Vagina (tissue), 2 donors: ENCODE measurements at places on chromosomes 4 and X. TPM values are rescaled to one million over a fixed set of nuclear protein-coding genes. Genes with fewer than 3 reads are reported as not detected.

GRCh38 chr4:40099010-40099409 is 42.4 kb downstream of the N4BP2 start:
- no peak for DNase-seq

- DNase-seq = no peak
Measured at GRCh38 chr4:79442422-79442821, 34.4 kb upstream of the GK2 start.

DNA sequence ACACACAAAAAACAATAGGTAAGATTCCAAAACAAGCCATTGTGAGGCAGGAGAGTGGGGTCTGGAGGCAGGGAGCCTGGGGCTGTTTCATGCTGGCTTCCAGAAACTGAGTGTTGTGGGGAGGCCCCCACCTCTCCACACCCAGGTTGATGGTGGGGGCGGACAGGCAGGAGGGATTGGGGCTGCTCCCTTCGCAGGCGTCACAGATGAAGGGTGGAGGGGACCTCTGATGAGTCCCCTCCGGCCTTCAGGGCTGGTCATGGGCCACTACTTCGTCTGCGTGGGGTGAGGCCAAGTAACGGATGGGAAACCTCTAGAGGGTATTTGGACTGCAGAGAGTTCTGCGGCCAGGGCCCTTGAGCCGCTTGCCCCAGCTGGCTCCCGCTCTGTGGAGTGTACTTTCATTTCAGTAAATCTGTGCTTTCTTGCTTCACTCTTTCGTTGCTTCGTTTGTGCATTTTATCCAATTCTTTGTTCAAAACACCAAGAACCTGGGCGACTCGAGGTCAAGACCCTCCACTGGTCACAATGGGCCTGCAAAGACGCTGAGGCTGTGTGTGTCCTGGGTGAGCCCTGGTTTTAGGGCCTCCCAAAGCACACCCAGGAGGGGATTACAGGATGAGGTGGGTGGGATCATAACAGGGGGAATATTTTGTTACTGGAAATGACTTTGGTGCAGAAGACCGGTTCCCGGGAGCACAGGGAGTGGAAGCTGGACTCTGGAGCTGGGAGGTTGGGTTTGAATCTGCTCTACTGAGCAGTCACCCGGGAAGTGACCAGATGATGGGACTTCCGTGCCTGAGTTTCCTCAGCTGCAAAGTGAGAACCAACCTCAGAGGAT is 83.7 kb upstream of the ADRA2C start:
- no peak for DNase-seq

DNA sequence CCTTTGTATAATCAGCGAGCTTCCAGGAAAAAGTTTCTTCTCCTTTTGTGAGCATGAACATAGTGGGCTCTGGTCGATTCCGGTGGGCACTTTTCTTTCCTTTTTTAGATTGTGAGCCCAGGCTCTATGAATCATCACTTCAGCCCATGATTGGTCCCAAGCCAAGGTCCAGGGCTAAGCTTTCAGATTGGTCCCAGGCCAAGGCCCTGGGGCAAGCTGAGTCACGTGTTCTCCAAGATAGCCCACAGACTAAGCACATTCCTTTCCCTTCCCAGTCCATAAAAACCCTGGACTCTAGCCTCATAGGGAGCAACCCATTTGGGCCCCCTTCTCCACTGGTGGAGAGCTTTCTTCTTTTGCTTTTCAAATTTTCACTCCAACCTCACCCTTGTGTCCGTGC is 430.5 kb downstream of the NAP1L3 start:
- DNase-seq = no peak

DNA sequence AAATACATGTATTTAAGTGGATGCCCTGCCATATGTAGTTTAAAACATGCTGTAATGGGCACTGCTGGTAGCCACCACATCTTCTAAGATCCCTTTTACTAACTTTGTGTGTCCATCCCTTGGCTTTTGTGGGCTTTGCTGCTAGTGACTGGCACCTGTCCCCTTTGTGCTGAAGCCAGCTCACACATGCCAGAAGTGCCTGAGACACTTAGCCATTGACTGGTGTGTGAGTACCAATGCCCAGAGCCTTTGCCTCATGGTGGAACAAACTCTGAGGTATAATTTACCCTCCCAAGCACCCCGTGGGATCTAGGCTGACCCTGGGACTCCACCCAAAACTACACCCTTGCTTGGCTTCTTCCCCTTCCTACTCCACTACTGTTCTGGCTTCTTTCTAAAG is 33.0 kb downstream of the ARHGAP6 start:
- DNase-seq = no peak

GRCh38 chr4:8435656-8436121 is 4.8 kb downstream of the ACOX3 start:
- DNase-seq = no peak

DNA sequence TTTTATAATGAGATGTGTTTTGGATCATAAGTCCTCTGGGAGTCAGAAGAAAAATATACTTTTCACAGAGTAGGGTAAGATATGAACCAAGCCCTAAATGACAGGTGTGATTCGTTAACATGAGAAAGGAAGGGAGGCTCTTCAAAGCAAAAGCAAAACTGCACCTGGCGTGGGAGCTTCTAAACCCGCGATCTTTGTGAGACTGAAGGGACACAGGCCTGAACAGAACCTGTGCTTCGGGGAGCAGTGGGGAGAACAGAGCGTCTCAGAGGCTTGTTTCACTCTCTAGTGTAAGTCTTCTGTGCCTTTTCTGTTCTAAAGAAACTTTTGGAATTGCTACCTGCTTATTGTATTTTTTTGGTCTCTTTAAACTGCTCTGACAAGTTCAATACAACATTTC is 30.2 kb upstream of the CYP4V2 start:
- DNase-seq = no peak

GRCh38 chr4:94559351-94559806 is 107.6 kb downstream of the PDLIM5 start:
- DNase-seq = no peak

DNA sequence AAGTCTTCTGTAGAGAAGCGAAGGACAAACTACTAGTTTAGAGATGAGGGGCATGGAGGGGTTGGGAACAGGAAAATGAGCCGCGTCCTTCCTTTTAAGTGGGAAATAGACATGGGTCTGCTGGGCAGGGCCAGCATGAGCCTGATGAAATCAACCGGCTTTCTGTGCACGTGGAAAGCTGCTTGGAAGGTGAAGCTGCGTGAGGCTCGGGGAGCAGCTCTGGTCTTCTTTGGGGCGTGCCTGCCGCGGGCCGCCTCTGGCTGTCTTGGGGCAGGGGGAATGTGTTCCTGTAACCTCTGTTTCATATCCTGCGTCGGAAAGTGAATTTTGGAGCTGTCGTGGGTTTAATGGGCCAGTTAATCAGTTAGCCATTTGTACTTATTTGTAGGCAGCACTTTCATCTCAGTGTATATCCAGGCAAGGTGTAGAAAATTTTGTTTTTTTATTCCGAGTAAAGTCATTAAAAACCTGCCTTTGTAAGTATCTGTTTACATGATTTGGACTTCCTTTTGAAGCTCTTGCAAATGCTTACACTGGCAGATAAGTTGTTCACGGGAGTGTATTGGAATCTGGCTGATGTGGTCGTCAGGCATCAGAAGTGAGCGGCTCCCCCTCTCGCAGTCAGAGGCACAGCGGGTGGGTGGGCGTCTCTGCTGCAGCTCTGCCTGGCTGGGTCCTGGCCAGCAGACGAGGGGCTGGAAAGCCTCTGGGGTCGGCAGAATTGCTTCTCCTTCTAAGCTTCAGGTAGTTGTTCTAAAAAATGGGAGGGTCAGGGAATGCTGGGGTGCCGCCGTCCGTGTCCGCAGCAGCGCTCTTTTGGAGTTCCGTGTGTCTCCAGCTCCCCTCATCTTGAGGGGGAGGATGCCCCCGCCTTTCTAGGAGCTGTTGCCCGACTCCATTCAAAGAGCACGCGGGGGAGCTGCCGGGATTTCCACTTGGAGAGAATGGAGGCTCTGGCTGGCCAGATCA is 70.5 kb upstream of the HGFAC start:
- DNase-seq = no peak

UGT2A1 gene
- total RNA-seq = not detected

SORBS2 gene
- 60.4 TPM for total RNA-seq

BMP3 gene
- total RNA-seq = 0.25 TPM

AFM gene
- total RNA-seq = not detected

DRP2 gene
- total RNA-seq = 1.5 TPM
